ENCODE measurements at places on chromosomes 11 and 22.

DNA sequence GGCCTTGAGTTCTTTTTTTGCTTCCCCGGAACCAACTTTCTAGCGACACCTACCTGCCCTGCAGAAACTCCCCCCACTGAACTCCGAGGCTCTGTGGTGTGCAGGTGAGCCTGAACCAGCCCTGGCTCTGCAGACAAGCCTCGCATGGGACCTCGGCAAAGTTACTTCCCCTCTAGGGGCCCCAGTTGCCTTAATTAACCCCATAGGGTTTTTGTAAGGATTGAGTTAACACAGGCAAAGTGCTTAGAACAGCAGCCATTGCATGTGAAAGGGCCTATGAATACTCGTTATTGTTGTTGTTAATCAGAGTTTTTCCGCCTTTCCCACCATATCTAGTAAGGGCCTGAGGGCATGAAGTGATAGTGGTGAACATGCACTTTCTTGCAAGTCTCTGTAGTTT, 12.6 kb upstream of the SYT13 start:
- DNase-seq: no peak

GRCh38 chr22:42868751-42869251, 11.7 kb upstream of the ARFGAP3 start:
- no peak for DNase-seq

DNA sequence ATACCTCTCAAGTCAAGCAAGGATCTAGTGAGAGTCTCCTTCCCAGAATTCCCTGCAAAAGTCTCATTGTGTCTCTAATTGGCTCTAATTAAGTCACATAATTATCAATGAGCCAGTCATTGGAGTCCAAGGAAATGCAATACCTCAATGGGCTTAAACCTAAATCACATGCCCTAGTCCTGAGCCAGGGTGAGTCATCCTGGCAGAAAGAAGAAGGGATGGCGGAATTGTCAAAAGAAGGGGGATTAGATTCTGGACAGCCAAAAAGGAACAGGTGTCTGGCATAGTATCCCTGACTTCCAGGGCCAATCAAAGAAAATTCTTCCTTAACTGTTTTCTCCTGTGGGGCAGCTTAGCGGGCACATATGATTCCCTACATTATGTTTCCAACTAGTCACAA, 25.1 kb upstream of the LDLRAD3 start:
- DNase-seq: no peak

GRCh38 chr11:92697461-92698312, 271.8 kb upstream of the MTNR1B start:
- DNase-seq: no peak

Data from esophagus squamous epithelium (tissue), 5 donors.